Endodermal cell (in vitro differentiated cells): ENCODE measurements at places on chromosomes 7 and 10. TPM values are rescaled to one million over a fixed set of nuclear protein-coding genes. Genes with fewer than 3 reads are reported as not detected.

The EVX1 gene
- 8.4 and 10.7 TPM in 2 replicates for total RNA-seq

The OLAH gene
- not detected in 2 replicates for total RNA-seq

The GIMAP5 gene
- total RNA-seq = not detected in 2 replicates

The SYNPO2L gene
- 0.09 and 0.11 TPM in 2 replicates for total RNA-seq
